ENCODE measurements at places on chromosomes 5 and 9.

DNA sequence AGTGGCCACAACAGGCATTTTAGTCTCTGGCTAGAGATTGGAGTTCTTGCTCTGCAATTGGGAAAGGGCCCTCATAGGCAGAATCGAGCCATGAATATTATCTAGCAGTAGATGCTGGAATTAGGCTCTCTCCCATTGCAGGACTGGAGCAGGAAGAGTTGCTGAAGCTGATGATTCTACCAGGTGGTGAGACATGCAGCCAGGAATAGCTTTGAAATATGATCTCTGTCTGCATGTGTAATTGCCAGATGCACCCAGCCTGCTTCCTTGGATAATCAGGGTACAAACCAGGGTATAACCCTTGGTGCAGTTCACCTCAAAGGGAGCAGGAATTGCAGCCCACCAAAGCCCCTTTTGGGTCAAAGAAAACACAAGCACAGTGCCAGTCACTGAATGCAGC lies 211.4 kb upstream of the FTMT start:
- DNase-seq, result no peak

DNA sequence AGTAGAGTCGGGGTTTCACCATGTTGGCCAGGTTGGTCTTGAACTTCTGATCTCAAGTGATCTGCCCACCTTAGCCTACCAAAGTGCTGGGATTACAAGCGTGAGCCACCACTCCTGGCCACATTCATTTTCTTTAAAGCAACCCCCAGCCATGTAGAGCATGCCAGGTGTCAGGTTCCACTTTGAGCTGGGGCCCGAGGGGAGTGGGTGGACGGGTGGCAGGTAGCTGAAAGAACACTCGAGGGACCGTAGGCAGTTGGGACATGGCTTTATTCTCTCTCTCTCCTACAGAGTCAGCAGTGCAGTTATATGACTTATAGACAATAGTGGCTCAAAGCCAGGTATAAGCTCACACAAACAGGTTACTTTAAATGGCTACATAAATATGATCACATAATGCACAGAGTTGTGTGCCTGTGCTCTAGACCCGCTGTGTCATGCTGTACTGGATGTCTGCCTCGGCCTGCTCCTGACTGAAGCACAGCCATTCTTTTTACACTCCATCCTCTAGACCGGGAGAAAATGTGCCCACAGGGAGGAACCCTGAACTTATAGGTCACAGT lies 60.5 kb upstream of the FAM120A start:
- no peak for DNase-seq

DNA sequence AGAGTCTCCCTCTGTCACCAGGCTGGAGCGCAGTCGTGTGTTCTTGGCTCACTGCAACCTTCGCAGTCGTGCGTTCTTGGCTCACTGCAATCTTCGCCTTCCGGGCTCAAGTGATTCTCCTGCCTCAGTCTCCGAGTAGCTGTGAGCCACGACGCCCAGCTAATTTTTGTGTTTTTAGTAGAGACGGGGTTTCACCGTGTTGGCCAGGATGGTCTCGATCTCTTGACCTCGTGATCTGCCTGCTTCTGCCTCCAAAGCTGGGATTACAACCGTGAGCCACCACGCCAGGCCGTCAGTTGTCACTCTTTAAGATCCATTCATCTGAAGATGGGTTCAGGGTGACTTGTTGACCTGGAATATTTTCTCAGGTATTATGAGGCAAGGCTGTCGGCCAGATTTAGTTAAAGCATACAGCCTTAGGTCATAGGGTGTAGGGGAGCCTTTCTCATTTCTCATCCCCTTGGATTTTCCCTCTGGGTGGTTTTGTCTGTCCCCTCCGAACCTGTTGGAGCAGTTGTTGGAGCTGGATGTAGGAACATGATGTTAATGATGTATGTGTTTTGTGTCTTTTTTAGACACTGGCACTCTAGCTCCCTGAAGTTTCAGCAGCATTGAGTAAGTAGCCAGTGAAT lies 1.6 kb downstream of the SLC22A5 start:
- no peak for DNase-seq

GRCh38 chr5:107943923-107944322 lies 273.2 kb upstream of the EFNA5 start:
- DNase-seq, result no peak

DNA sequence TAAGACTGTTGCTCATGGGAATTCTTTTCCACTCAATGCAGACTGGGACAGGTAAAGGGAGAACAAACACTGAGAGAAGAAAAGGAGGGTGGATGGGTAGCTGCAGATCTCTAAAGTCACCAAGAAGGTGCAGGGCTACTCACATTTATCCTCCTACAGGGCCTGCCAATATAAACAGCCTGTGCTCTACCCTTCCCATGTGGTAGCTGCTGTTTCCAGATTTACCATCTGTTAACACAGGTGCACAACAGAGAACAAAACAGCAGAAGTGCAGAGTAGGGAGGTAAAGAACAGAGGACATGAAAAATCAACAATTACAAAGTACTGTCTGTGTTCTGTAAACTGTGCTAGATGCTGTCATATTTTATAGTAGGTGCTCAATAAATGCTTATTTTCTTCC lies 26.0 kb downstream of the JAKMIP2 start:
- no peak for DNase-seq

DNA sequence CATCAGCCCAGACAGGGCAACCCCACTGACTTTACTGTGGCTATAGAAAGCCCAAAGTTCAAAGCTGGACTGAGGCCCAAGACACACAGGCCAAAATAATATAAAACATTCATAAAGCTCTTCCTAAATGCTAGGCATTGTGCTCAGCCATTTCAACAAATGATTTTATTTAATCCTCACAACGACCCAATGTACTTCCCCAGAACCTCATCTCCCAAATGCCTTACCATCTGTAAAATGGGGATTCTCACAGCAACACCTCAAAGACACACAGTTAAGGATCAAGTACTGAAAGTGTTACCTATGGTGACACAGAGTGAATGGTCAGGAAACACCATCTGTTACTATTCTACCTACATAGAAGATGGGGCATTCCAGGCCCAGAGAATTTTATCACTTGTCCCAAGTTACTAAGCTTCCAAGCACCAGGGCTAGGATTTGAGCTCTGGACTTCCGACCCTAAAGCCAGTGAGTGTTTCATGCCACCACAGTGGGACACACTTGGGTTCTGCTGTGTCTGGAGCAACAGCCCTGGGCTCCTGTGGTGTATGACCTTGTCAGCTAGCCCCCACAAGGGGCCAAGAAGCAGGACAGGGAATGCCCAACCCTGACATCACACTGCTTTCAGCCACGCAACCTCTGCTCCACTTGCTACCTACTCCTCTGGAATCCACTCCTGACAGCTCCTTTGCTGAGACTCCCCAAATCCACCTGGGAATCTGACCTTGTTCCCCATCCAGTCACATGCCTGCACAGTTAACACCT lies 15.1 kb downstream of the SHB start:
- DNase-seq, result no peak

- no peak for DNase-seq
Measured at GRCh38 chr9:114206221-114206789, 51.0 kb downstream of the COL27A1 start.

DNA sequence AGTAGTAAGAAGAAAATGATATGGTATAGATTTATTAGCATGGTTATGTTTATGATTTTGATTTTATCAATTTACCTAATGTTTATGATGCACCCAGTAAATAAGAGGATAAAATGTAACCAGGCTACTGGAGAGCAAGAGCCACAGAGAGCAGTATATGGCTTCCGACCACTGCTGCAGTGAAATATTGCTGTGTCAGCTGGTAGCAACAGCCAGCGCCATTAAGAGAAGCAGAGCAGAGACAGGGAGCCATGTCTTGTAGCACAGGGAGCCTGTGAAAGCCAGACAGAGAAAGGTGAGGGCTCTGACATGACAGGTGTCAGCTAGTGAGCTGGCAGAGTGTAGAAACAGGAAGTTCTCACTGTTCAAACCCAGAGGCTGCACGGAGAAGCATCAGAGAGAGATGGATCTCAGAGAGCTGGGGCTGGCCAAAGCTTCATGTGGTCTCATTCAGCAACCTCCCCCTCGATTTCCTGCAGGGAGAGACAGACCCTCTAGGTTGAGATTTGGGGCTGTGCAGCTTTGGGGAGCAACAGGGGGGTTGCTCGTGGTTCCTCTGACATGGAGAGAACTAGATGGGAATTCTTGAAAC lies 202.1 kb downstream of the MED10 start:
- no peak for DNase-seq

GRCh38 chr5:66472010-66472409 lies 124.2 kb upstream of the MAST4 start:
- no peak for DNase-seq

DNA sequence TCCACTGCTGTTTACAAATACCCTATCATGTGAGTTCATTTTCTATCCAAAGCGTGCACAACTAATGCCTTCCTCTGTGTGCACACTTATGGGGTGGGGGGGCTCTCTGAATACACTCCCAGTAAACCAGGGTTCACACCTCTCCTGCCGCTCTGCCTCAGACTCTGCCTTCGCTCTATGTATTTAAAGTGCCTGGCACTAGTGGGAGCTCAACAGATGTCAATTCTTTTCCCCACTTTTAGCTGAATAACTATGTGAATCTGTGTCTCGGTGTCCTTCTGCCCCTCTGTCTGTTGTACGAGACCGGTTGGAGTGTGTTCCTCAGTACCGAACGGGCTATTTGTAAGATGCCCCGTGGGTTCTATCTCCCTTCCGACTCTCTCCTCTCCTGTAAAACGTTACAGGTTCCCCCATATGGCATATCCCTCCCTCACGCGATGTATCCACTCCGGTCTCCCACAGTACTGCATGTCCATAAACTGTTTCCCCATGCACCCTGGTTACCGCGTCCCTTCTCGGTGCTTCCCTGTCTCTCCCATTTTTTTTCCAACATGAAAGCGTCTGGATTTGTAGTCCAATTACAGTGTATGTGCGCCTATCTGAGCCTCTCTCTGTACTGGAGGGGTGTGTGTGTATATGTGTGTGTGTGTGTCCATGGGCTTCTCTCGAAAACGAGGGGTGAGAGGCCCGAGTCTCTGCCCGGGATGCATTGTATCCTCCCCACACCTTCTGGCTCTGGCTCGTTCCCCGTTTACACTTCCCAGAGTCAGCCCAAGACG lies 1.6 kb downstream of the ELL2 start:
- peak; percentile 10 for DNase-seq

DNA sequence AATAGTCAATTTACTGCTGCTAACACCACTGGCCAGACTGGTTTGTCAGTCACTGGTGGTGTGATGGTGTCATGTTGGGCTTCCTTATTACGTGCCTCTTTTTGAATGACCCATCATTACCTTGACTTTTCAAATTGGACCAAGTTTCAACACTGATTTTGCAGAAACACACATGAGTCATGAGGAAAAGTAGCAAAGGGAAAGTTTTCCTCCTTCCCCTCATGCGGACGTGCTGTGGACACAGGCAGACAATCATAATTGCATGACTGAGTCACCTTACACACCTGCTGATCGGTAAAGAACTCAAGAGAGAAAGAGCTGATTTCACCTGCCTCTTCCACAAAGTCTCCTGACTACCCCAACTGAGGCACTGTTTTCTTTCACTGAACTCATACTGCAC lies 324.5 kb downstream of the ARRDC3 start:
- DNase-seq, result no peak

DNA sequence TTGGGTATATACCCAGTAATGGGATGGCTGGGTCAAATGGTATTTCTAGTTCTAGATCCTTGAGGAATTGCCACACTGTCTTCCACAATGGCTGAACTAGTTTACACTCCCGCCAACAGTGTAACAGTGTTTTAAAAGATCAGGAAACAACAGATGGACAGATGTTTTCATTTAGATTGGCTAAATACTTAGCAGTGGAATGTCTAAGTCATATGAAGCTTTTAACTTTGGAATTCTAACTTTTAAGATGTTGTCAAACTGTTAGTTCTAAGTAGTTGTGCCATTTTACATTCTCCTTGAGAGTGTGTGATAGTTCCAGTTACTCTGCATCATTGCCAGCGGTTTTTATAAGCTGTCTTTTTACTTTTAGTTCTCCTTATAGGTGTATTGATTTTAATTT lies 688.8 kb downstream of the SEMA5A start:
- DNase-seq, result no peak

DNA sequence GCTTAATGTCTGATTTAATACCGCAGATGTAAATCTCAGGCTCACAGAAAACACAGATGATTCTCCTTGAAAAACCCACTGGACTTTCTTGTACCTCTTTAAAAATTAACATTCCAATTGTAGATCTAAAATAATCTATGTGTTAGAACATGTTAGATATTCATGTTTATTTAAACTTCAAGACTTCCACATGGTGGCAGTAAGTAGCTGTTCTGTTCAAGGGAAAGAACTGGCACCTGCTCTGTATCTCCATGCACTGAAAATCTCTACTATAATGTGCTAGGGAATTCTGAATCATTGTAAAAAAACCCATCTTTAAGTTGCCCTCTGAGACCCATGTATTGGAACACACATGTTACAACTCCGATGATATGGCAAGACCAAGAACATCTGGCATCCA lies 366.9 kb downstream of the DMRTA1 start:
- no peak for DNase-seq

DNA sequence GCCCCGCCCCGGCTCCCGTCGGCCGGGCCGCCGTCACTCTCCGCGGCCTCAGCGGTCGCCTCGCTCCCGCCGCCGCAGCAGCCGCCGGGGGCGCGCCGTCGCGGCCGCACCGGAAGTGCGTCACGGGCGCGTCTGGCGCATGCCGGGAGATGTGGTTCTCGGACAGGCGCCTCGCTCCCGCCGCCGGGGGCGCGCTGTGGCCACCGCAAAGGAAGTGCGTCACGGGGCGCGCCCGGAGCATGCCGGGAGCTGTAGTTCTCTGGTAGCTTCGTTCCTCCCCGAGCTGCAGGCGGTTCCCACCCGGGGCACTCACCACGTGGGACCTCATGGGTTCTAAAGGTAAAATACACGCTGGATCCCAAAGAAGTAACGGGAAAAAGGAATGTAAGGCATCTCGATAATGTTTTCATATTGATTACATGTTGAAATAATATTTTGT lies at the start of gene UBAC1:
Gene UBAC1 (minus strand): TSS at position 97 of the 439 bp plus-strand sequence. CDS start 211 bp downstream, outside the sequence.
- peak; percentile 96 for DNase-seq

GRCh38 chr5:134175921-134176510 lies 734 bp downstream of the SKP1 start:
- no peak for DNase-seq

DNA sequence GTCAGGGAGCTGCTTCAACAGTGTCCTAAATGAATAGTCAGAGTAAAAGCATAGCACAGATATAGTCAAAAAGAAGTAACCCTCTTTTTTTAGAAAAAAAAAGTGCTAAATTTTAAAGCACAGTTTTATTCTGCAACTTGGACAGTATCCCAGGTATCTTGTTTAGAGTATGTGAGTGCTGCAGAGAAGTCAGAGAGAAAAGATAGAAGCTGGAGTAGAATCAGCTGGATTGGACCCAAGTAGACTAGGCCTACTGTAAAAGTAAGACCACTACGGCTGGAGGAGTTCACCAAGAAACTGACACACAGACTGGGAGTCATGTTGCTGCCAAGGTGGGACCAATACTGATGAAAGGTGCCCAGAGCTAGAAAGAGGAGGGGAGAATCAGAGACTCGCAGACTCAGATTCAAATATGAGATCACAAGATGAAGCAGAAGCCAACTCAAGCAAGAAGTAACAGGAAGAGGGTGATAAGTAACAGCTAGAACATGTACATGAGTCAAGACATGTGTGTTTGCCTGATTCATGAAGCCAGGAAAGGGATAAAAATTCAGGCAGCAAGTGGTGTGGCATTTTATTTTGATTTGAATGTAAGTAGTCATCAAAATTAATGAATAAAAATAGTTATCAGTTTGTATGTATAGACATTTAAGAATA lies 25.6 kb upstream of the TUSC1 start:
- DNase-seq, result no peak
